ENCODE measurements at places on chromosomes 2 and 18.

DNA sequence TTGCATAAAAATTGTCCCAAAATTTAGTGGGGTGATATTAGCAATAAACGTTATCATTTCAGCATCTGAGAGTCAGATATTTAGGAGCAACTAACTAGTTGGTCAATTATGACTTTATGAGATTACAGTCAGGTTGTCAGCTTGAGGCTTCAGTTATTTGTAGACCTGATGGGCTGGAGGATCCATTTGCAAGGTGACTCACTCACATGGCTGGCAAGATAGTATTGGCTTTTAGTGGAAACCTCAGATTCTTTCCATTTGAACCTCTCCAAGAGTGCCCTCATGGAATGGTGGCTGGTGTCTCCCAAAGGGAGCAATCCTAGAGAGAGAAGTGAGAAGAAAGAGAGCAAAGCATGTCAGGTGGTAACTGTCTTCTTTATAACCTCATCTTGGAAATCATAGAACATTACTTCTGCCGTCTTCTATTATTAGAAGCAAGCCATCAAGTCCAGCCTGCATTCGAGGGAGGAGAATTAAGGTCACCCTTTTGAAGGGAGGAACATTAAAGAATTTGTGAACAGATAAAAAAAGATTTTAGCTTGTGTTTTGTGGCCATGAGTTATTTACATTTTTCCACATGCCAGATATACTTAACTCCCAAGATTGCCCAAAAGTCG is 92.5 kb downstream of the HAUS1 start:
- no peak for DNase-seq

DNA sequence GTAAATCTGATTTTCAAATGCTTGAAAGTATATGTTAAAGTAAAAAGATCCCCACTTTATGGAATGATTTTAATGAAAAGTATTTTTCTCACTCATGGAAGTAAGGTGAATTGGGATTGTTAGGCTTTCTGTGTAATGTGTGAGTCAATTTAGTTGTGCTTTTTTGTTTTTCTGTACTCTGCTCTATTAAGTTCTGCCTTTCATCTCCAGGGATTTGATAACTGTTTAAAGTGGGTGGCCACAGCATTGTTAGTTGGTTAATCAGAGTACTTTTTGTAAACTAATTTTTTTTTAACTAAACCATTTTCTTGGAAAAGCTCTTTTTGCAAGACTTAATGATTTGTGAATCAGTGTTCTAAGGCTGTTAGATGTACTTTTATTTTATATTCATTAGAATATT is 76.8 kb downstream of the ABI2 start:
- DNase-seq = no peak

- no peak for DNase-seq
Measured at GRCh38 chr2:73740767-73741166, 3.6 kb upstream of the TPRKB start.

GRCh38 chr2:199985625-199986207 is 30.3 kb downstream of the MAIP1 start:
- DNase-seq = no peak

GRCh38 chr18:76054156-76054555 is 440.9 kb downstream of the ZNF516 start:
- DNase-seq = no peak

DNA sequence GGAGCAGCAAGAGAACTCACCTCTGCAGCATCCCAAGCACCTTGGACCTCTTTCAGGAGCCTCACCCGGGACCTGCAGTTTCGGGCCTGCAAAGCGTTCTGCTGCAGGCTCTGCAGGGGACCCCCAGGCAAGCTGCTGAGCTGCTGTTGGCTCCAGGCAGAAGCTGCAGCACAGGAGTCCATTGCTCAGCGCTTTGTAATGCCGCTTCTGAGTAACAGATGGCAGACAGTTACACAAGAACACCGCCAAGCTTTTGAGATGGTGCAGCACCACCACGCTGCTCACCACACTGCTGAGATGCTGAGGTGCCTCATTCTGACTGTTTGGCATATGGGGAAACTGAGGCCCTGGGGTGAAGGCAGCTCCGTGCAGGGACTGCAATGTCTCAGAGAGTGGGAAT is 1.9 kb upstream of the GALNT14 start:
- no peak for DNase-seq

- no peak for DNase-seq
Measured at GRCh38 chr2:28401411-28401810, 8.8 kb downstream of the FOSL2 start.

DNA sequence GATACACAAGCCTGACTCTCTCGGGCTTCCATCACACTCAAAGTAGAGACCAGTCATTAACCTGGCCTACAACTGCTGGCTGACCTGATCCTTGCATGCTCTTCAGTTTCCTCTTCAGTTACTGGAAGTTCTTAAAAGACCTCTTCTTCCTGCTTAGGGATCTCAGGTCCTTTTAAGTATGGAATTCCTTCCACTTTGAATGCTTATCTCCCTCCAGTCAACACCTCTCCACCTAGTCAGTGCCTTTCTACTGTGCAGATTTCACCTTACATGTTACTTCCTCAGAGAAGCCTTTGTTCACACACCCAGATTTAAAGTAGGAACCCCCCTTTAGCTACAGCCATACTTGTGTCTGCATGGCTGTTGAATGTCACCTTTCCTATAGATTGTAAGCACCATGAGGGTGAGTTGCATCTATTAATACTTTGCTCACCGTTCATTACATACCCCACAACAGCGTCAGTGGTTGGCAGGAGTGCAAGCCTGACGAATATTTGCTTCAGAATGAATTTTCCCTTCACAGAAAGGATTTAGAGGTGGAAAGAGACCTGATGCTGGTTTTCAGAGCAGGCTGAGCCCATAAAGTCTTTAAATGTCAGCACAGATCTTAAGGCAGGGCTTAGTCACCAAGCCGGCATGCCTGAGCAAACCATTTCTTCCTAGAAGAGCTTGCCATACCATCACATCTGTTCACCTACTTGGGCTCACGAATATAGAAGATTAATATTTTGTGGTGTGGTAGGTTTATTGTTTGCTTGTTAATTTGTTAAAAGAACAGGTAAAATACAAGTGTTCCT is 90.1 kb downstream of the ACVR1 start:
- DNase-seq = no peak

GRCh38 chr2:152581360-152581759 is 135.9 kb downstream of the PRPF40A start:
- DNase-seq = no peak

DNA sequence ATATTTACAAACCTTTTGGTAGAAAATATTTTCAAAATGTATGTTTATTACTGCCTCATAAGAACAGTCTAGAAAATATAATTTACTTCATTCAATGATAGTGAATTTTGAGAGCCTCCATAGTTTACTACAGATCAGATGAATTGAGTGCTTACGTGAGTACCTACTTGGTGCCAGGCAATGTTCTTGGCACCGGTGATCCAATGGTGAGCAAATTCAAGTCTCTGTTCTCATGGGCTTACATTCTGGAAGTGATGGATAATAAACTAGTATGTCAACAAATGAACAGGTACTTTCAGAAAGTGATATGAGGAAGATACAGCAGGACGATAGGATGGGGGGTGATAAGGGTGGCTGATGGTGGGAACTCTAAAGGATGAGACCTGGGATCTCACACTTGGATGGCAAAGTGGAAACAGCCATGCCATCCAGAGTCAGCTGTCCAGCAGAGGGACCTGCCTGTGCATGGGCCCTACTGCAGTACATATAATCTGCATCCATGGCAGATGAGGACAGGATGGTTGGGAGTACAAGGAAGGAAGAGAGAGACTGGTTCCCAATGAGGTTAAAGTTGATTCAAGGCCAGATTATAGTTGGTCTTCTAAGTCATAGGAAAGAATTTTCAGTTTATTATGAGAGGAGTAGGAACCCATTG is 277.0 kb downstream of the NEDD4L start:
- no peak for DNase-seq

- no peak for DNase-seq
Measured at GRCh38 chr2:23602116-23602515, 217.1 kb downstream of the KLHL29 start.

DNA sequence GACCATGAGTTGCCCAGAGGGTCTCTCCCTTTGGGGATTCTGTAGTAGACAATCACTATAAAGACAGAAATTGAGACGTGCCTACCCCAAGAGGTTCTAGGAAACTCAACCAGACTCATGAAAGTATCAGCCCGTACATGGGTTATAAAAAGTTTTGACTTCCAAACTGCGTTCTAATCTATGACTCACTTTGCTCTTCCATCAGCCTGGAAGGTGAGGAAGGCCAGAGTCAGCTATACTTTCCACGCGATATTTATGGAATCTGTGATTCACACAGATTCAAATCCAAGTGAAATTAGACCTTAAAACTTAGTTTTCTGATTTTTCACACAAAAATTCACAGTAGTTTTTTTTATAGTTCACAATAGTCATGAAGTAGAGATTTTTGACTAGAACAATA is 7.7 kb upstream of the LYPD1 start:
- DNase-seq = no peak

- no peak for DNase-seq
Measured at GRCh38 chr2:217286833-217287232, 427.0 kb upstream of the TNP1 start.

- DNase-seq = no peak
Measured at GRCh38 chr2:32553829-32554432, 73.9 kb upstream of the TTC27 start.

DNA sequence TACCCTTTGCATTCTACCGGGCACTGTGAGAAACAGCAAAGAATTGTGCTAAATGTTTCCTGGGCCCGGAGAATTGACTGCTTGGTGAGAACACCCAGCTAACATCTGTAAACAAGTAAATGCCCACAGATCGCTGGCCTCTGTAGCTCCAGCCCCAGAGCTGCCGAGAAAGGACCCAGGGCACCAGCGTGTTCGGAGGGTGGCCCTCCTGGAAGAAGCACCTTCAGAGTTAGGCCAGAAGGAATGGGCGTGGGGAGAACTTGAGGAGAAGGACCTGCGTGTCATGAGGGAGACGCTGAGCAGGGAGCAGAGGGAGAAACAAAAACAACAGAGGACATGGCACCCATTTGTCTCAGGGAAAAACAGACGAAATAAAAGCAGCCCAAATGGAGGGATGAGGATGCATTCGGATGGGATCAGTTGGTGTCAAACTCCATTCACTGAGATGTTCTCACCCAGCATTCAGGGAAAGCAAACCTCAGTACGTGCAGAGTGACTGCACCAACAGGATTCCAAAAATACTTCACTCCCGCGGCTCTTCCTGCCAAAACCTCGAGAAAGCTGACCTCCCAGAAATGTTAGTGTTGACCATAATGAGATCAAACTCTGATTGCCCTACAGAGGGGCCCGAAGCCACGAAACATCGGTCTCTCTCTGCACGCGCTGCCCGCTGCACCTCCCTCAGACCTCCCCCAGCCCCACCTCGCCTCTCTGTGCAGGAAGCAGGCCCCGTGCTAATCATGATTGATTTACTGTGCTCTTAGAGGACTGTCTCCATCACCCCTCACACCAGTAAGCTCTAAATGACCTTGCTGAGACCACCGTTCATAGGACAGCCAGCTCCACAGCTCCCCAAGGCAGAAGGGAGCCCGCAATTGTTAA is 376.3 kb upstream of the SALL3 start:
- no peak for DNase-seq

DNA sequence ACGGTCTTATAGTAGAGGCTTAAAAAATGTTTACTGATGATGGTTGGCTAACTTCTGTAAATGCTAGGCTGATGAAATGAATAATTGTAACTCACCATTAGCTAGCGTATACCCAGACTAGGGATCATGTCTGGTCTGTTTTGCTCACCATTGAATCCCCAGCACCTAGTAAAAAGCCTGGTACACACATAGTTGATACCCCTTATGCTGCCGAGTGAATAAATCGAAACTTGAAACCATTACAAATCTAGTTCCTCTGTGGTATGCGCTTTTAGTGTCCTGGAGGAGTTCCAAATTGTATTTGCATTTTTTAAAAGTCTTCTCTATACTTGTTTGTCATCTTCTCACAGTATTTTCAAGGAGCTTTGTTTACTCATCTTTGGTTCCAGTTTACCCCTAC is 1.3 kb downstream of the TAF1B start:
- DNase-seq = no peak

DNA sequence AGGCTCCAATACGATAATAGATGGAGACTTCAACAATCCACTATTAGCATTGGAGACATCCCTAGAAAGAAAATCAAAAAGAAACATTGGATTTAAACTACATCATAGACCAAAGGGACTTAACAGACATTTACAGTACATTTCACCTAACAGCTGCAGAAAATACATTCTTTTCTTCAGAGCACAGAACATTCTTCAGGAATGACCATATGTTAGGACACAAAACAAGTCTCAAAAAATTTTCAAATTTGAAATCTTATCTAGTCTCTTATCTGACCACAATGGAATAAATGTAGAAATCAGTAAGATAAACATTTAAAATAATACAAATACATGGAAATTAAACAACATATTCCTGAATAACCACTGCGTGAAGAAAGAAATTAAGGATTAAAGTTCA is 68.7 kb downstream of the STRADB start:
- no peak for DNase-seq

GRCh38 chr2:71122387-71123298 is 7.4 kb downstream of the MCEE start:
- no peak for DNase-seq

- DNase-seq = no peak
Measured at GRCh38 chr2:117940436-117940835, 73.4 kb downstream of the CCDC93 start.

GRCh38 chr18:934518-935133 is 30.0 kb downstream of the ADCYAP1 start:
- no peak for DNase-seq

DNA sequence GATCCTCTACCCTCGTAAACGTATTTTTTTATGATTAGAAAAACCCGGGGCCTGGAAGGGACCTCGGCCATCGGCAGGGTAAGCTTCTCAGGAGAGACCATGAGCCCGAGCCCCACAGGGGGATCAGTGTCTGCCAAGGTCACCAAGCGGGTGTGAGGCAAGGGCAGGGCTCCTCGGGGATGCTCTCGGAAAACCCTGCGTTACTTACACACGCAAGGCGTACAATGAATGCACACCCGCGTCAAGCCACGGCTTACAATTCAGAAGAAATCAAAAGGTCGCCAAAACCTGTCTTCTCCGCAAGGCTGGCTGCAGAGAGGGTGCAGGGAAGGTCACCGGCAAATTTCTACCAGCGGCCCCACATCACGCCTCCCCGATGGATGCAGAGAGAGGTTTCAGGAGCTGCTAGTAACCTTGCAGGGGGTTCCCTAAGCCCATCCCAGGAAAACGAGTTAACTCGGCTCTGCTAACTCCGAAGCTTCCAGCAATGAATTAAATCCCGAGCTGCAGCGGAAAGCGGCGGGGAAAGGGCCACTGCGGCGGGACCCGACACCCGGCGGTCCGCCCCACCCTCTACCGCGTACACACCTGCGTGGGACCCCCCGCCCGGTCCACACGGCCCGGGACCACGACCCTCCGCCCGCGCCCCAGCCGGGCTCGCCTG is 638 bp downstream of the ST3GAL5 start:
- DNase-seq = no peak

GRCh38 chr18:617970-618504 is 21.2 kb downstream of the CLUL1 start:
- DNase-seq = no peak

DNA sequence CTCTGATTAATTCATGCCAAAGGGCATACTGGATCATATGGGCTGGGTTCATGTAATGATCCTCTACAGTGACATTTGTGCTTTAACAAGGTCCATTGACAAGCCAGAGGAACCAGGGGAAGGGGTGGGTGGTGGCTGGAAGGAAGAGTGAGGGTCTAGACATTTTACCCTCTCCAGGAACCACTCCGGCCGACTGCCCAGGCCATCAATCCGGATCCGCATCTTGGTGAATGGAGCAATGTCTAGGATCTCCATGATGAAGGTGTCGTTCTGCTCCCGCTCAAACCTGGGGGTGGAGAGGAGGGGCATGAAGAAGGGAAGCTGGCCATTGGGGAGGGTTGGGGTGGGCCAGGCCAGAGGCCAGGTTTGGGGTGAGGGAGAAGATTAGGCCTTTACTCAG is 147.5 kb downstream of the LOXHD1 start:
- DNase-seq = no peak

- DNase-seq = no peak
Measured at GRCh38 chr18:21855432-21855831, 114.8 kb downstream of the MIB1 start.

Data from stimulated activated CD4-positive, alpha-beta T cell treated with anti-CD3 and anti-CD28 coated beads, Interleukin-1b, Interleukin-23, amount 100 ng/mL, for 1 hour (primary cell).